ENCODE measurements at places on chromosomes 2 and 18.
A peak's percentile ranks its signal among the peaks of the same experiment; 100 is the strongest.

DNA sequence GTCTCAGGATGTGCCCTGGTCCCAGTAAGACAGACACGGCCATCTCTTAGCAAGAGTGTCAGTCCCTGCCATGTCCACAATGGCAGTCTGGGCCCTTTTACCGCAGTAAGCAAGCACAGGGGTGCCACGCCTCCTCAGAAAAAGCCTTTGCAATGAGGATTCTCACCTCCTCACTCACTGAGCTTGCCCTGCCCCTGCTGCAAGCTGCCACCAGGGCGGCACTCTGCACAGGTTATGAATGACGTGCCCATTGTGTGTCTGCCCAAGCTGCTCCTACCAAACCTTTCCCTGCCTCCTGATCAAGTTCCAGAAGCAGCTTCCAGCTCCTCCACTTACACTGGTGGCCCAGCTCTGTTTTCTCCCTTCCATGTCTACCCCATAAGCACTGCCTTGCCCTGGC is 23.3 kb downstream of the ERCC3 start:
- DNase-seq: peak; percentile 31

DNA sequence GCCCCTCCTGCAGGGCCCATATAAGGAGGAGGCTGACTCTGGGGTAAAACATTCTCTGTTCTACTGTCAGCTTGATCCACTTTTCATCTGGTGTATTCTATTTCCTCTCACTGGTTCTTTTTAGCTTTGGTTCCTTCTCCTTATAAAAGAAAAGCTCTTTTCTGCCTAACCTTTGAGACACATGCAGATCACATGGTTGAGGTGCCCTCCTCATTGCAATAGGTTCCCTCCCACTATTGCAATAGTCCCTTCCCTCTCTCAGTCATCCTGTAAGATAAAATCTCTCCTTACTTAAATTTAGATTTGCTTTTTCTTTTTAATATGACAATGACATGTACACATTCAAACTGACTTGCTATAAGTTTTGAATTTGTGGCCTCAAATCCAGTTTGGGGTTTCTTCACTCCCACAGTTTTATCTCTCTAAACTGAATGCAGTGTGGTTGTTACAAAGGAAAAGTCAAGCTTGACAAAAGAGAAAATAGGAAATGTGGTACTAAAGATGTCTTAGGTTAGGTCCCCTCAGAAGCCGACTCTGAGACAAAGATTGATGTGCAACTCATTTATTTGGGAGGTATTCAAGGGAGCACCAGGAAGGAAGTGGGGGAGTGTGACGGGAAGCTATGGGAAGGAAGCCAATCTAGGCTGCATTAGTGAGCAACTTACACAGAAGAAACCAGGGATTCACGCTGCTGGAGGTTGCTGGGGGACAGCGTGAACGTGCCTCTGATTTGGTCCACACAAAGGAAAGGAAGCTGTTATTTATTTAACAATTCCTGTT is 127.6 kb upstream of the LINC00305 start:
- no peak for DNase-seq

DNA sequence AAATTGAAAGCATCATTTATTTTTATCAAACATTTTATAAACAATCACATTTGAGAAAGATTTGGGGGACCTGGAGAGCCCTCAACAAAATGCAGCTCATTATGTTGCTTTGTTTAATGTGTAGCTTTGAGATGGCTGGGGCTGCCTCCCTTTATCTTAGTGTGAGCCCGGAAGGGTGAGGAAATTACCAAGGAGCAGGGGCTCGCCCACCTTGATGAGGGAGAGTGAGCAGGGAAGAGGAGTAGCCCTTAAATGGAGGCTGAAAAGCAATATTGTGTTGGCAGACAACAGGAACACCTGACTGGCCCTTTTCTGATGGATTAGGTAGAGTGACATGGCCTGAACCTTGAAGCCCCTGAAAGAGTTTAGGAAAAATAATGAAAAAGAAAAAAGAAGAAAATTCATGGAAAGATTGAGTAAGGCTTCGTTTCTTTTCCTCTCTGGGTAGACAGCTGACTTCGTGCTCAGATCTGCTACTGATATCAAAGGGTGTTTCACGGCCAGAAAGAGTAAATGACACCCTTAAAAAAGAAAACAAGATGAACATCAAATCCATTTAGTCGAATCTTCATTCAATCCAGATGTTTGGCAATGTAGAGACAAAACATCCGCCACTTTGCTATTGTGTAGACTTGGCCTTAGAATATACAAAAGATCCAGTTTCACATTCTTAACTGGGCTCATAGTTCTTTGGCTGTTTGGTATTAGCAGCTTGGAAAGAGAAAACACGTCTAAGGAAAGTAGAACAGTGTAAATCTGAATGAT is 206.5 kb upstream of the TCF4 start:
- DNase-seq: no peak

DNA sequence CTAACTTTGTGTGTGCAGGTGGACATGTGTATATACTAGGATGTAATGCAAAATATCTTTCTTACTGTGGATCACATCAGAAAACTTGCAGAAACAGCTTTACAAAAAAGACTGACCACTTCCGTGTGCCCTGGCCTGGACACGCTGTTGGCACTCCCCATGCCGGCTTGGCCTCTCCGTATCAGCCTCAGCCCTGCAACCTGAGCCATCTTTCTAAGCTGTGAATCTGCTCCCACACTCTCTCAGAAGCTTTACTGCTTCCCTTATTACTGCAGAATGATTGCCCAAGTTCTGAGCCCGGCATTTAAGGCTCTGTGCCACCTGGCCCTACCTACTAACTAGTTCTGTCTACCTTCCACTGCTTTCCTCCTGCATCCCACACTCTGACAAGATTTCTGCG is 37.8 kb downstream of the MYO7B start:
- no peak for DNase-seq

- DNase-seq: no peak
Observed at GRCh38 chr18:58140387-58141325, 96.6 kb downstream of the NEDD4L start.

DNA sequence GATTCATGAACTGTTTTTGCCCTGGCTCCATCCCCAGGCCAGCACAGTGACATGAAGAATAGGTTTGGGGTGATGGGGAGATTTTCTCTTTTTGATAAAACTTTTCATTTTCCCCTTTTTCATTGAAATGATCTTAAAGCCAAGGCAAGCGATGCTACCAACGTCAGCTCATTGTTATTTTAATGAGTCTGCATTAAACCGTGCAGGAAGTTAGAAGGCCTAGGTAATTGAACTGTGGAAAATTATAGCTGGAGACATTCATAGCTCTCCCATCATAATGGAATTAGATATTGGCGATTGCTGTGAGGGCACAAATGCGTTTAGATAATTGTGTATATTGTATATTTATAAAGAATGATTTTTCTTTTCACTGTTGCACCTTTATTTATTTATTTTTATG is 33.2 kb downstream of the SMARCAL1 start:
- no peak for DNase-seq

DNA sequence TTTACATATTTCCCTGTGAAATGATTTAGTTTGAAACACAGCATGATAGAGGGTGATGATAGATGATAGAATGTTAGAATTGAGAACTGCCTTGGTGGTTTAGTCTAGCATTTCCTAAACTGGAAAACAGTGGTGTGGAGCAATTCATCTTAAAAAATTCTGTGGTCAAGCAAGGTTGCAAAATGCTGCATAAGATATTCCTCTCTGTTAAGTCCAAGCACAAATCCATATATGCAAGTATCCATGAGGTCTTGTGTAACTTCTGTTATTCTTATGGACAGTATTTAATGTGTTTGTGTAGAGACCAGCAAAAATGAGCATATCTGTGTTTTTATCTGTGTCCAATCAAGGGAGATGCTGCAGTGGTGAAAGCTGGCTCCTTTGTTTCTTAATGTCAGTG is 30.0 kb downstream of the CPS1 start:
- no peak for DNase-seq

GRCh38 chr2:134252092-134252750 is 1.7 kb upstream of the MGAT5 start:
- peak; percentile 80 for DNase-seq

Data from activated T-cell treated with anti-CD3 and anti-CD28 coated beads, Interleukin-2, amount 50 U/mL, for 48 hours (primary cell).